Stimulated activated CD4-positive, alpha-beta T cell treated with anti-CD3 and anti-CD28 coated beads, Interleukin-2, amount 100 ng/mL, for 24 hours (primary cell): ENCODE measurements at places on chromosomes 2 and 18.

DNA sequence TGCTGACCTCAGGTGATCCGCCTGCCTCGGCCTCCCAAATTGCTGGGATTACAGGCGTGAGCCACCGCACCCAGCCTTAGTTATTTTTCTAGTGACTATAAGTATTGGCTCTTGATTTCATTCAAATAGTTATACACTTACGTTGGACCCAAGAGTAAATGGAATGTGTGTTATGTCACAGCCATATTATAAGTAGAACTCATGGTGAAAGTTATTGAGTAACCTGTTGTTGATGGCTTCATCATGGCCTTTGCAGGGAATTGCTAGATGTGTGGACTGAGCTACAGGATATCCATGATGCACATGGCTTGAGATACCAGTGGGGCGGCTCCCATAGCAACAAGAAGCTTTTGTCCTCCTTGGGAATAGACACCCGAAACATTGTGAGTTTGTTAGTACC, 44.7 kb downstream of the AFTPH start:
- no peak for DNase-seq

DNA sequence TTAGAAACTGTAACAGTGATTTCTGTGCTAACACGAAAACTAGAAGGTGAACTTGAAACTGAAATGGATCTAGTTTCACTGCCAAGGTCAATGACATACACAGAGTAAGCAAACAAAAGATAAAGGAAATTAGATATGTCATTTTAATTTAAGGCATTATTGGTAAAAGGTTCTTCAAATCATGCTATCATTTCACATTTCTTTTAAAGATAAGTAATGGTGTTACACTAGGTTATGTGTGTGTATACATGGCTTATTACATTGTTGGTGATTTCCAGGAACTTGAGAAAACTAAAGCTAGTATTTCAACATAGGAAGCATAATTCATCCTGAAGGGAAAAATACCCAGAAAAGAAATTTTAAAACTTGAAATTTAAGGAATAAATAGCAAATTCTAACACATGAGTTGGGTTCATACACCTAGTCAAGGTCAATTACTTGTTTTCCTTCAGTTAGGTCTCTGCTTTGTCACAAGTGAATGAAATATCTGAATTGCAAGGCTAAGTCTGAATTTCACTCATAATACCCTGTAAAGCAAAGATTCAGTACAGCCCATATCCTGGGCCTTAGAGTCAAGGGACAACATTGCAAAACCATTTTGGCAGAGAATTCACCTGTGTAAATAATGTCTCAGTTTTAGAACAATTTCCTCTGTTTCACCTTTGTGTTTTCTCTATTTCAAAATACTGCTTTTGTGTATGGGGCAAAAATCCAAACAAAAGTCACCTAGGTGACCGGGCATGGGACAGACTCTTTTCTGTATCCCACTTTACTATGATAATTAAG, 141.6 kb downstream of the SRBD1 start:
- no peak for DNase-seq

DNA sequence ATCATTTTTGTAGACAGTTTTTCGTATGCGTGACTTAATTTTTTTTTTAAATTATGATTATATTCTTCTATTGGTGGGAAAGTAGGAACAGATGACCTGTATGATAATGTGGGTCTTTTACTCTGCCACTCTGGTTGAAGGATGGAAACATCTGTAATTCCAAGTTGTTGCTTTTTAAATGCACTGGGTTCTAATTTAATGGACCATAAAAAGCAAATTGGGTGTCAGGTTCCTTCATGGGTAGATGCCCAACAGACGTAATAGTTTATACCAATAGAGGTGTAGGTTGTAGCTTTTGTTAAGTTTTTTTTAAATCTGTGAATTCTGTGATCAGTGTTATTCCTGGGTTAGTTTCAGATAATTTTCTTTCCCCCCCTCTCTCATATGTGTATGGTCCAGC, 117.6 kb downstream of the MAP4K4 start:
- DNase-seq: no peak

DNA sequence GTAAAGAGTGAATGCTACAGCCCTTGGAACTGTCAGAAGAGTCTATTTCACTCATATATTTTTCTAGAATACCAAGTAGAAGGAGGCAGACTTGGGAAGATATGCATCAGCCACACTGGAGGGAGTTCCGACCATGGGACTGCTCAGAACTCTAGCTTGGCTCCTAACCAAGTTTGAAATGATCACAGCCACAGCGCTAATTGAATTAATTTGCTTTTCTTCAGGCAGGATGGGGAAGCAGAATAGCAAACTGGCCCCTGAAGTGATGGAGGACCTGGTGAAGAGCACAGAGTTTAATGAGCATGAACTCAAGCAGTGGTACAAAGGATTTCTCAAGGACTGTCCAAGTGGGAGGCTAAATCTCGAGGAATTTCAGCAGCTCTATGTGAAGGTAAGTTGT, 51.4 kb downstream of the VSNL1 start:
- no peak for DNase-seq

DNA sequence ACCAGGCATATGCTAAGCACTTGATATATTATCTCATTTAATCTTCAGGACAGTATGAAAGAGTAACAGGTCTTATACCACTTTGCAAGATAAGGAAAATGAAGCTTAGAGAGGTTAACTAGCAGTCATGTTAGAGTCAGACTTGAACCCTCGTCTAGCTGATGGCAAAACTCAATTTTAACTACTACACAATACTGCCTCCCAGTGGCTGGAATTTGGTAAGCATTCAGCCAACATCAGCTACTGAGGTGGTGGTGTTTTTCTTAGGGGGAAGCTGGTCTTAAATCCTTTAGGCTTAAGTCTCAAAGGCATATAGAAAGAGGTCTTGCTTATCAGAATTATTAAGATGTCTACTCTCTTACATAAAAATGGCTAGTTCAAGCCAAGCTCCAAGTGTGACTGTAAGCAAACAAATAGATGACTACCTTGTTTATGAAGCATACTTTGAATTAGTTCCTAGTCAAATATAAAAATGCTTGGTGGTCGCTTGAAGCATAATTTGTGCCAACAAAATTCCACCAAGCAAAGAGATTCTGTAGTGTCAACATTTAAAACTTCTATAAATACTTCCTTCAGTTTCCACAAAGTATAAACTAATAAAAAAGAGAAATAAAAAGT, 325.4 kb upstream of the FIGN start:
- no peak for DNase-seq

DNA sequence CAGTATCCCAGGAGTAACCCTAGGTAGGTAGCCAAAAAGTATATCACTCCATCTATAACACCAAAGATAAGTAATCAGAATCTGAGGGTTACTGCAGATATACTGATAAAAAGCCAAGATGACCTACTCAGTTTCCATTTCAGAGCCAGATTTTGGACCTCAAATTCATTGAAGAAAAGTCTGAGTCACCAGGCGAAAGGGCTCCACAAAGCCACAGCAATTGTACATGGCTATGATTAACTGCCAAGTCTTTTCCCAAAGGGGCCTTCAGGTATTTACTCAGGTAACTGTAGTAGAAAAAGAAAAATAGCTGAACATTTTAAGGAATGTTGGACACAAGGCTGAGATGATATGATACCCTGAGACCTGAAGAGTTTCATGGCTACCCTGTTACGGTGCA, 75.6 kb upstream of the KCNH7 start:
- no peak for DNase-seq

- DNase-seq: no peak
Observed at GRCh38 chr2:208872591-208872990, 466.0 kb downstream of the PTH2R start.

GRCh38 chr18:41695441-41695840, 259.6 kb upstream of the PIK3C3 start:
- no peak for DNase-seq

GRCh38 chr2:202311823-202312388, 46.3 kb downstream of the NOP58 start:
- DNase-seq: no peak

- no peak for DNase-seq
Observed at GRCh38 chr2:108813732-108814131, 27.2 kb downstream of the CCDC138 start.

DNA sequence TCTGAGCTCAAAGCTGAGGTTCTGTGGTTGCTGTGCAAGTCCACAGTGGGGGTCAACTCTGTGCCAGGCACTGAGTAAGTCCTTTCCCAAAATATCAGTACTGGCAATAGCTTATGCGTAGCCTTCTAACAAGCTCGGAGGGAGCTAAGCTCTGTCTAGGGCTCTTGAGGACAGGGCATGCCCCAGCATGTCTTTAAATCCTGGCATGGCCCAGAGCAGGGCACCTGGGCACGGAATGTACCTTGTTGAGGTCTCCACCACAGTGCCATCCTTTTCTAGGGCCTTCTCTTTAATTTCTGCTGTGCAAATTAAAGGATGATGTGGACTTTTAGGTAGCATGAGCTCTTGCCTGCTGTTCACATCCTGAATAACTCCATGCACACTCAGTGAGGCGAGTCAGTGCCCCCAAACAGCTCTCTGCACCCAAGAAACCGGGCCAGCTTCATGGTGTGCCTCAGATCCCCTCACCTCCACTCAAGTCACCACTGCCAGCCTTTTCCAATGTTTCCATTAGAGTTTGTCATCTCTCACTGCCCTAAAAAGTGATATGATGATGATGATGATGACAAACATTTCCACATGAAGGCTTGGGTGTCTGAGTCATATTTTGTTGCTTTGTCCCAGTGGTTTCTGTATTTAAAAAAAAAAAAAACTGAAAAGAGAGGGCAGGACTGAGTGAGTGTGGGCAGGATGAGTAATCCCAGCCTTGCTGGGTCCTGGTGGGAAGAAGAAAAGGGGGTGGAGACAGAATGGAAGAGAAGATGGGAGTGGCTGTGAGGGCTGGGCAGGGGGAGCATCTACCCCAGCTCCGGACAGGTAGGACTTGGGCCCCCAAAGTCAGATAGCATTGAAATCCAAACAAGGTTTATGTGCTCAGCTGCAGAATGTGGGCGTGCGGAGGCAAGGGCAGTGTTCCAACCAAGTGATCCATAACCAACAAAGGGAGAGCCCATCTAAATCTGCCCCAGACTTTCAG, 78.9 kb downstream of the ZBTB7C start:
- no peak for DNase-seq

DNA sequence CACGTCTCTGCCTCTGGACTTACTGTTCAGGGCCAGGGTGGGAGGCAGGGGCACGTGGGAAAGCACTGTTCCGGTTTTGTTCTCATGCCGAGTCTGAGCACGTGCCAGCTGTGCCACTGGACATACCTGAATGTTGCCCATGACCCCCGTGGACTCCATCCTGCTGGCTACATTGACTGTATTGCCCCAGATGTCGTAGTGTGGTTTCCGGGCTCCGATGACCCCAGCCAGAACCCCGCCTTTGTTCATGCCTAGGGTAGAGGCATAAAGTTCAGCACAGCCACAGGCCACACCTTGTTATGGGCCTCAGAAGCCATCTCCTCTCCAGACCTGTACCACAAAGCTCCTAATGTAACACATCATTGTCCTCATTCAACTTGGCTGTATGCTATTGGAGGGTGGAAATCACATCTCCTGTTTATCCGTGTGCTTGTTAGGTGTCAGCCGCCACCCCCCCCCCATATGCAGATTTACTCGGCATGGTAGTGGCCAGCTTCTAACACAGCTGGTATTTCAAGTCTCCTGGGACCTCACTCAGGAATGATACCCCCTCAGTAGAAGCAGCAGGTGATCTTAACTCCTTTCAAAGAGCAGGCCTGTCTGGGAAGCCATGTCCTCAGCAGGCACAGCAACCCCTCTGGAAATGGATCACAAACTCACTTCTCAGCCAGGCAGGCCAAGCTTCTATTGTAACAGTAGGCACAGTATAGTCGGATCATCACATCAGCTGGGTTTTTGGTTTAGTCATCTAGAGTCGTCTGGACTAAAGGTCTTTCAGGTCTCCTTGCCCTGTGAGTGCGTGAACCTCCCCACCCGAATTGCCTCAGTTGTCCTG, 27.6 kb downstream of the CENPO start:
- DNase-seq: no peak

- no peak for DNase-seq
Observed at GRCh38 chr2:176443946-176444345, 174.7 kb downstream of the MTX2 start.

DNA sequence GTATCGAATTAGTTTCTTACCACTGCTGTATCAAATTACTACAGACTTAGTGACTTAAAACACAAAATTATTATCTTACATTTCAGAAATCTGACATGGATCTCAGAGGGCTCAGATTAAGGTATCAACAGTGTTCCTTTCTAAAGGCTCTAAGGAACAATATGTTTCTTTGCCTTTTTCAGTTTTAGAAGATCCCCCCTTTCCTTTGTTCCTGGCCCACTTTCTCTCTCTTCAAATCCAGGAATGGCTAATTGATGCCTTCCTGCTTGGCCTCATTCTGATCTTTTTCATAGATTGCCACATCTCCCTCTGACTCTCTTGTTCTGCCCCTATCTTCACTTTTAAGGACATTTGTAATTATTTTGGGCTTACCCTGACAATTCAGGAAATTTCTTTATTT, 65.7 kb downstream of the LRP1B start:
- DNase-seq: no peak

GRCh38 chr2:191864628-191865374, 17.9 kb upstream of the CAVIN2 start:
- DNase-seq: no peak

DNA sequence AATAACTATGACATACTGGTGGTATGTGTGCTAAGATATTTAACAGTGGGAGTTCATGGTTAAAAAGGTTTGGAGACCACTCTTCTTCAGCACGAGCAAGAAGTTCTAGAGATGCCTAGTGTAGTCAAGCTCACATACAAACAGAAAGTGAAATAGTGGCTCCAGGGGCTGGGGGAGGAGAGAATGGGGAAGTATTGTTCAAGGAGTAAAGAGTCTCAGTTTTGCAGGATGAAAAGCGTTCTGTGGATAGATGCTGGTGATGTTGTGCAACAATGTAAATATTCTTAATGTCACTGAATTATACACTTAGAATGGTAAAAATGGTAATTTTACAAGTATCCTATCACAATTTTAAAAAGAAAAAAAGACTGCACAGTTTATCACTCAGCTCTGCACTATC, 29.0 kb upstream of the EPAS1 start:
- no peak for DNase-seq

DNA sequence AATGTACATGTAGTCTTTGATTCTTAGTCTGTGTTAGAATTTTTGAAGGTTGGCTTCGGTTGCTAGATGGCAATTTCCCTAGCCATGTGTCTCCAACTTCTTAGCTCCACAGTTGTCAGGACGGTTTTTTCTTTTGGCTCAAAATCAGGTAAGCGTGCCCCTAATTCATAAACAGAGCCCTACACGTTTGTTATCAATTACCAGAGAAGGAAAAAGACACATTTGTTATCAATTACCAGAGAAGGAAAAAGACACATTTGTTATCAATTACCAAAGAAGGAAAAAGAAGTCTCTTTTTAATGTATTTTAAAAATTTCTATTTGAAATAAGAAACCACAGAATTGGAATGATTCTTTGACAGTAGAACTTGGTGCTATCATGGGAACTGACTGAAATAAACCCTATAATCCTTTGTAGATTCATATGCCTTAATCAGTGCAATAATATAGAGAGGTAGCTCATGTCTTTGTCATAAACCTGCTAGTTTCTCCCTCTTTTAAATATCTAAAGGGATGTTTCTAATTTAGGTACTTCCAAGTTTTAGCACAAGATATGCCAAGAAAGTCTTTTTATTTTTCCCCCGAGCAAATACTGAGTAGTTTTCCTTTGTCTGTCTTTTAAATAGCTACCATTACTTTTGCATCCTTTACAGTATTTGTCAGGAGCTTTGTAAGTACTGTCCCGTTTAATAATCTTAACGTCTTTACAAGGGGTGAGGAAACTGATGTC, 35.9 kb downstream of the CAMKMT start:
- DNase-seq: no peak

GRCh38 chr18:44245019-44245418, 435.7 kb upstream of the SETBP1 start:
- DNase-seq: no peak
